Astrocyte (in vitro differentiated cells and primary cell): ENCODE measurements at places on chromosomes 4 and X. TPM values are rescaled to one million over a fixed set of nuclear protein-coding genes. Genes with fewer than 3 reads are reported as not detected.
A peak's percentile ranks its signal among the peaks of the same experiment; 100 is the strongest.

GRCh38 chr4:112348488-112349158 lies 51.5 kb downstream of the ALPK1 start:
- DNase-seq: peak; percentile 53

DNA sequence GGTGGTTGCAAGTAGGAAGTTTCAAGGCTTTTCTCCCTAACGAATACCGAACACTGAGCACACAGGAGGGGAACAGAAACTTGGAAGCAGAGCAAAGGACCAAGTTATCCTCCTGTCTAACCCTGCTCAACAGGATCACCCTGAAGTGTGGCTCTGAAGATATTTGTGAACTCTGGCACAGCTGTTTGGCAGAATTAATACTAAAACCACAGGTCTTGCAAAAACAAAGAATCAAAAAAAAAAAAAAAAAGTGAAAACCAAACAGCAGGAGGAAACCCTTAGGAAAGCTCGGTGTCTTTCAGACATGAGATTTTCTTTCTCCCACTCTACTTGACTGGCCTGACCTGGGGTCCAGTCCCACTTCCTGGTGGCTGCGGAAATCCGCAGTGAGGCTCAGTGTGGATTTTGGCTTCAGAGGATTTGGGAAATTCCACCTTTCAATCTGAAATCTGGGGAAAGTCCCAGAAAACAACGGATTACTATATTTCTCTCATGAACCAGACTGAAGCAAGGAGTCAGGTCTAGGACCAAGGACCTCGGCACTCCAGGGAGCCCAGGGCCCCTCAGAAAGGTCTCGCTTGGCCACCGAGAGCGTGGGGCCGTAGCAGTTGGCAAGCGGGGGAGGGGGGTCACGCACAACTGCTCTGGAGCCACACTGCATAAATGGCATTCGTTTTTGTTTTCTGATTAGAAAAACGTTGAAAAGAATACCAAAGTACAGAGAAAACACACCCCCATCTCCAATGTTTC lies 867 bp downstream of the TIFA start:
- DNase-seq: peak; percentile 10

GRCh38 chr4:75844151-75844662 lies 58.0 kb downstream of the PPEF2 start:
- peak; percentile 95 for DNase-seq

GRCh38 chrX:123170546-123170945 lies 13.5 kb upstream of the GRIA3 start:
- no peak for DNase-seq

- DNase-seq: no peak
Observed at GRCh38 chrX:6005856-6006255, 222.8 kb downstream of the NLGN4X start.

DNA sequence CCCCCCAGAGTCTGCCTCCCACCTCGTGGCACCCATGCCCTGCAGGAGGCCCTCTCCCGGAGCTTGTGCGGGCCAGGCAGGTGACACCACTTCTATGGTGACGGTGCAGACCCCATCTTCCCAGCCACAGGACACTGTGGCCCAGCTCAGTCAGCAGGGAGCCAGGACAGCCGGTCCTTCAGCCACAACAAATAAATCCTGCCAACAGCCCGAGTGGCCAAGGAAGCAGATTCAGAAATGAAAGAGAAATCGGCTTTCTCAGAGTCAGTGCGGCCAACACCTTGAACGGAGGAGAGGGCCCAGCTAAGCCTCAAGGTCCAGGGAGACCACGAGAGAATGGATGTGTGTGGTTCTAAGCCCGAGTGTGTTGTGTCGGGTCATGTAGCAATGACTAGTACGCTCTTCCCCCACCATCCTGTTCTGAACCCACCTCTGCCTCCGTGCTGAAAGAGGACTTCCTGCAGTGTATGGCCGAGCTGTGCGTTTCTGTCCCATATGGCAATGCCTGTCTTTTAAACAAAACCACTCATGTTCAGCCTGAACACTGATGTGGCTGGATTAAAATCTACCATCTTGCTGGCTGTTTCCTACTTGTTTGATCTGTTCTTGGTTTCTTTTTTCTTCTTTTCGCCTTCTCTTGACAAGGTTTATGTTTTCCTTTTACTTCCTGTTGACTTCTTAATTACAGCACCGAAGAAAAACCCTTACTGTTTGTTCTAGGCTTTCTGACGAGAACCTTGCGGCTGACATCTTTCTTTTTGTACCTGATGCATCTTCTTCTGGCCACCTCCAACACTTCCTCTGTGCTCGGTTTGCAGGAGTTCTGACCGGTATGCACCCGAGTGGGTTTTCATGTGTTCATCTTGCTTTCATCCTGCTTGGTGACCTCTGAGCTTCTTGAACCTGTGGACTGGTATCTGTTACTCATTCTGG lies 53.1 kb downstream of the GAK start:
- no peak for DNase-seq

Gene ANXA3
- 43.0 and 68.7 TPM in 2 replicates for total RNA-seq
